IMR-90 (cell line): ENCODE measurements at places on chromosomes 7 and 10.
A peak's percentile ranks its signal among the peaks of the same experiment; 100 is the strongest.

GRCh38 chr10:32437334-32437733, 8.6 kb upstream of the CCDC7 start:
- H3K27me3 ChIP-seq = peaks cover 15% of the 10 kb centered on the region
- H3K36me3 ChIP-seq = no peaks in the 10 kb centered on the region
- no peak overlapping the region for H3K27ac ChIP-seq
- H3K4me1 ChIP-seq = no peaks in the 10 kb centered on the region
- H3K4me3 ChIP-seq = no peak overlapping the region
- peak; percentile 22 for DNase-seq

DNA sequence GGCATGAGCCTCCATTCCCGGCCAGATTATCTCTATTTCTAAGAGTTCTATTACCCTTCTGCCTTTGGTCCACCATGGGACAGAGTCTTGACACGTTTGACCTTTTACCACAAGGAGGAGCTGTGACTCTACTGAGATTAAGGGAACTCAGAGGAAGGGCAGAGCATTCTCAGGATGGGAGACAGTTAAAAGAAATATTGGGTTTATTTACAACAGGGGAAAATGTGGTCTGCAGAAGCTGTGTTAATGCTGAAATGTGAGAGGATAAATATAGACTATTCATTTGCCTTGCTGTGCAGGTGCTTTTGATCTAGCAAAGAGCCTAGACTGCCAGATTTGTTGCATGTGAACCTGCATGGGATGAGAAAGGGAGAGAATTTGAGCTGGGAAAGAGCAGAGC, 45.8 kb upstream of the PRSS58 start:
- no peaks in the 10 kb centered on the region for H3K36me3 ChIP-seq
- no peak overlapping the region for H3K27ac ChIP-seq
- no peaks in the 10 kb centered on the region for H3K4me1 ChIP-seq
- no peak overlapping the region for H3K4me3 ChIP-seq

GRCh38 chr10:30540276-30540675, 89.3 kb downstream of the LYZL2 start:
- 0 out of 2 replicates have a peak, but pooled peaks cover 2% of the 10 kb centered on the region for H3K4me1 ChIP-seq
- H3K36me3 ChIP-seq = no peaks in the 10 kb centered on the region
- H3K27me3 ChIP-seq = peaks cover 9% of the 10 kb centered on the region
- no peak overlapping the region for H3K4me3 ChIP-seq
- DNase-seq = peak; percentile 8

GRCh38 chr7:129471402-129471827, 30.9 kb upstream of the SMKR1 start:
- H3K36me3 ChIP-seq = no peaks in the 10 kb centered on the region; the same call in 1 of the 2 replicates
- H3K4me1 ChIP-seq = peaks cover 1% of the 10 kb centered on the region; the same call in 1 of the 2 replicates
- H3K27ac ChIP-seq = no peak overlapping the region
- H3K4me3 ChIP-seq = no peak overlapping the region

DNA sequence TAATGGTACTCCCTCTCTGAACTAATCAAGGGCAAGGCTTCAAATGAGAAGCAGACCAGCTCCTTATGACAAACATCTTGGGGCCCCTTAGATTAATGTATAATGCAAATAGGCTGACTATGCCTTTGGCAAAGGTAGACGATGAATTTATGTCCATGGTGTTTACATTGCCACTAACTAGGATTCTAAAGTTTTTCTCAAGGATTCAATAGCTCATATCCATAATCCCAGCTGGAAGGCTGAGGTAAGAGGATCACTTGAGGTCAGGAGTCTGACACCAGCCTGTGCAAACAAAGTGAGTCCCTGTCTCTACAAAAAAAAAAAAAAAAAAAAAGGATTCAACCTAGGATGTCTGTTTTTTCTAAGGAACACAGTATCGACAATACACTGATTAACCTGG, 96.5 kb downstream of the ORC5 start:
- no peaks in the 10 kb centered on the region for H3K36me3 ChIP-seq
- no peaks in the 10 kb centered on the region for H3K4me1 ChIP-seq
- H3K4me3 ChIP-seq = no peak overlapping the region
- H3K27ac ChIP-seq = no peak overlapping the region

DNA sequence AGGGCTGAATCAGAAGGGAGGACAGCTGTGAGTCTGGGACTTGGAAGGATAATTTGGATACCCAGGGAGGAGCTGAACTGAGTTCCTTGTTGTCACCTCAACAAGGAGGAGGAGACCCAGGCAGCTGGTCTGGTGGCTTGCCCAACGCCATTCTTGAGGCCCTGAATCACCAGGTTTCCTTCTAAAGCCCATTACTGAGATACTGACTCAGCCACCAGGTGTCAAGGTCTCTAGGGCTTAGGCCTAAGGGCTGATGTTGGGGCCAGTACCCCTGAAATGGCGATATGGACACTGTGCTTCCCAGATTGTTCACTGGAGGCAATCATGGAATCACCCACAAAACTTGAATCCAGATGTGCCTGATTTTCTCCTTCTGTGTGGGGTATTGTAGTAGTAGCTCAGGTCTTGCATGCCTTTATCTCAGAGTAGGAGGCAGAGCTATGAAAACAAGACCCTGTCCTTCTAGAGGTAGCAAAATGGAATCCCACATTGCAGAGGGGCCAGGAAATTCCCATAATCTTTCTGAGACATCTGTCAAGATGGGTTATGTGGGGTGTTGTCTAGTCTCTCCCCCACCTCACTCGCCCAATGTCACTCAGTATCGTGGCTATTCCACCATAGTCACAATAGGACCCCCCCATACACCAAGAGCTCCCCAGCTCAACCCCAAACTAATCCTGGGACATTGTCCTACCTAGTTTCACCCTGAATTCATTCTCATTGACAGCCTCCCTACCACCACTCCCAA, 1.8 kb upstream of the ATG9B start:
- no peaks in the 10 kb centered on the region for H3K4me1 ChIP-seq
- H3K36me3 ChIP-seq = no peaks in the 10 kb centered on the region
- H3K27ac ChIP-seq = no peak overlapping the region

DNA sequence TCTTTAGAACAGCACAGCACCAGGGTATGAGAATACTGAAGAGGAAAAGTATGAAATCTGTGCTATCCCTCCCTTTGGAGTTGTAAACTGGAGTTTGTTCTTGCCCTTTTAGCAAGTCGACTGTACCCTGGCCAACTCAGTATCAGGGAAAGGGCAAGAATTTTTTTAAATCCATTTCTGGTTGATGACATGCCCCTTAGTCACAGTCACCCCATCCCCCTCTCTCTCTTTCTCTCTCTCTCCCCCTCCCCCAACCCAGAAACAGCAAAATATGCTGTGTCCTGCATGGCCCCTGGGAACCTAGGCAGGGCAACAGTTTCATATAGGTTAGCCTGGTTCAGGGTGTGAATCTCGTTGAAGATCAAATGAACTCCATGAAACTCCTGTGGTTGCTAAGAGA, 177.7 kb upstream of the ADO start:
- no peak overlapping the region for H3K27ac ChIP-seq
- peaks cover 13% of the 10 kb centered on the region for H3K4me1 ChIP-seq
- no peaks in the 10 kb centered on the region for H3K27me3 ChIP-seq
- H3K4me3 ChIP-seq = no peak overlapping the region
- H3K36me3 ChIP-seq = no peaks in the 10 kb centered on the region
- peak; percentile 59 for DNase-seq

DNA sequence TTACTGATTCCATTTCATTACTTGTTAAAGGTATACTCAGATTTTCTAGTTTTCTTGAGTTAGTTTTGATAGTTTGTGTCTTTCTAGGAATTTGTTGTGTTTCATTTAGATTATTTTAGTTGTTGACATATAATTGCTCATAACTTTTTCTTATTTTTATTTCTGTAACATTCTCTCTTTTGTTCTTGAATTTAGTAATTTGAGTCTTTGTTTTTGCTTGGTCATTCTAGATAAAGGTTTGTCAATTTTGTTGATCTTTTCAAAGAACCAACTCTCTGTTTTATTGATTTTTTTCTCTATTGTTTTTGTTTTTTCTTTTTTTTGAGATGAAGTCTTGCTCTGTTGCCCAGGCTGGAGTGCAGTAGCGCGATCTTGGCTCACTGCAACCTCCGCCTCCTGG, 7.2 kb downstream of the EXOC6 start:
- H3K27me3 ChIP-seq = no peaks in the 10 kb centered on the region
- H3K27ac ChIP-seq = no peak overlapping the region
- H3K36me3 ChIP-seq = no peaks in the 10 kb centered on the region
- no peak for DNase-seq
- no peaks in the 10 kb centered on the region for H3K4me1 ChIP-seq

DNA sequence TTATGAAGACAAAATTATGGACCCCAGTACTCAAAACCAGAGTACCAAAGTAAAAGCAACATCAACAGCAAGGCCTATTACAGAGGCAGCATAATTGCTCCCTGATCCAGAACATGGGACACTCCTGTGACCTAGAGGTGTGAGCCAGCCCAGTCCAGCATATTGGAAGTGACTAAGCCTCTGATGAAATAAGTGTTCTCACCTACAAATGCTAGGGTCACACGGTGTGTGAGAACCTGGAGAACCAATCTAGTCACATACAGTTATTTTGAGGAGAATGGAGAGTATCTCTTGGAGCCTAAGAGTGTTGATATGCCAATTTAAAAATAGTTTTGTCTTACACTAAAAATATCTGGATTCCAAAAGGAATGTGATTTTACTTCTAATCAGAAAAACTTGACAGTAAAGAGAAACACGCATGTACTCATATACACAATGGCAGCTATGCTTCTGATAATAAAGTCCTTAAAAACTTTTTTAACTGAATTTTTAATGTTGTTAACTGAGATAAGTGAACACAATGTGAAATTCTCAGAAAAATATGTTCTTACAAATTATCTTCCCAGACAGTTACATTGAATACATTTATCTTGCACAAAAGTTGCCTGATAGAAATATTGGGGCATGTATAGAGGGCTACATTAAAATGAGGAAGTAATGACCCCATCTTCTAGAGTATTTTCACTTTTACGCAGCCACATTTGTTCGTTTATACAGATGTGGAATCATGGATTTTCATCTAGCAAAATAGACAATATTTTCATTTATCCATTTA, 56.8 kb upstream of the CD36 start:
- H3K4me1 ChIP-seq = peaks cover 2% of the 10 kb centered on the region; the same call in 1 of the 2 replicates
- no peak overlapping the region for H3K4me3 ChIP-seq
- H3K27ac ChIP-seq = no peak overlapping the region
- peak; percentile 42 for DNase-seq
- no peaks in the 10 kb centered on the region for H3K27me3 ChIP-seq

DNA sequence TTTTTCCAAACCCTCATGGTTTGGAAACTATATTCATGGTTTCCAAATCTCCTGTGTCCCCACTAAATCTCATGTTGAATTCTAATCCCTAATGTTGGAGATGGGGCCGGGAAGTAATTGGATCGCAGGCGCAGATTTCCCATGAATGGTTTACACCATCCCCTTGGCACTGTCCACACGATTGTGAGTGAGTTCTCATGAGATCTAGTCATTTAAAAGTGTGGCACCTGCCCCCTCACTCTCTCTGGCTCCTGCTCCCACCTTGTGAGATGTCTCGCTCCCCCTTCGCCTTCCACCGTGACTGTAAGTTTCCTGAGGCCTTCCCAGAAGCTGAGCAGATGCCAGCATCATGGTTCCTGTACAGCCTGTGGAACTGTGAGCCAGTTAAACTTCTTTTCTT, 3.3 kb upstream of the MTPAP start:
- no peaks in the 10 kb centered on the region for H3K36me3 ChIP-seq
- DNase-seq = no peak
- no peak overlapping the region for H3K27ac ChIP-seq
- no peaks in the 10 kb centered on the region for H3K27me3 ChIP-seq

GRCh38 chr7:70762696-70763095, 369.2 kb upstream of the GALNT17 start:
- no peaks in the 10 kb centered on the region for H3K4me1 ChIP-seq
- H3K27me3 ChIP-seq = no peaks in the 10 kb centered on the region
- no peak for DNase-seq
- no peak overlapping the region for H3K4me3 ChIP-seq
- H3K36me3 ChIP-seq = peaks cover 3% of the 10 kb centered on the region; the same call in 1 of the 2 replicates

GRCh38 chr7:95549818-95550529, 46.3 kb downstream of the PDK4 start:
- H3K27ac ChIP-seq = no peak overlapping the region
- DNase-seq = peak; percentile 74
- H3K4me3 ChIP-seq = no peak overlapping the region
- H3K4me1 ChIP-seq = no peaks in the 10 kb centered on the region
- H3K27me3 ChIP-seq = no peaks in the 10 kb centered on the region; the same call in 1 of the 2 replicates

DNA sequence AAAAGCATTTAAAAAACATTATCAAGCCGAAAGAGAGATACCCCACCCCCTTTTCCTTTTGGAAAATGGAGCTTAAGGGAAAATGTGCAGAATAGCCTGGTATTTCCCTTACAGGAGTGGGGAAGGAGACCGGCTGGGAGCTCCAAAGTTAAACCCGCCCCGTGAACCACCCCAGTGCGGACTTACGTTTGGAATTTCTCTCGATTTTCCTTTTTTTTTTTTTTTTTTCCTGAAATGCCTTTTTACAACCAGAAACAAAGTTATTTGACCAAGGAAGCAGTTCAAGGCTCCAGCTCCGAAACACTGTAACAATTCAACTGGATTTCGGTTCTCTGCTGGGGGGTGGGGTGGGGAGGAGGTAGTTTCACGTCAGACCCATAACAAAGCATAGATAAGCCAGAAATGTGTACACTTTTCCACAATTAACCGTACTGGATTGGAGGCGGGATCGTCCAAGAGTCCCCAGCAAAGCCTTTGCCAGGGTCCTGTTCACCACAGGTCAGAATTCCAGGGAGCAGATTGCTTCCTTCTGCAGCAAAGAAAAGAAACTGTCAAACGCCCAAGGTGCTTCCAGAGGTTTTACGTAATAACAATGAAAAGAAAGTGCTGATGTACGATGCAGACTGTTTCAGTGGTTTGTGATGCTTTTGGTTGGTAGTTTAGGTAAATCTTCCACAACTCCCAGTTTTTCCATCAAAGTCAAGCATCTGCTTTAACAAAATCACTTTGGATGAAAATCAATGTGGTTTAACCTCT, 6.7 kb downstream of the SKIDA1 start:
- peak overlapping the region; percentile 56 for H3K27ac ChIP-seq
- no peaks in the 10 kb centered on the region for H3K27me3 ChIP-seq
- H3K4me1 ChIP-seq = peaks cover 4% of the 10 kb centered on the region
- no peaks in the 10 kb centered on the region for H3K36me3 ChIP-seq
- H3K4me3 ChIP-seq = peak overlapping the region; percentile 95

GRCh38 chr7:139153832-139154231, 44.3 kb upstream of the ZC3HAV1 start:
- H3K4me1 ChIP-seq = no peaks in the 10 kb centered on the region
- no peaks in the 10 kb centered on the region for H3K27me3 ChIP-seq
- 0 out of 2 replicates have a peak, but pooled peaks cover 1% of the 10 kb centered on the region for H3K36me3 ChIP-seq
- DNase-seq = peak; percentile 68
- H3K4me3 ChIP-seq = no peak overlapping the region
- H3K27ac ChIP-seq = no peak overlapping the region

- H3K36me3 ChIP-seq = no peaks in the 10 kb centered on the region
- no peaks in the 10 kb centered on the region; the same call in 1 of the 2 replicates for H3K4me1 ChIP-seq
- peaks cover 47% of the 10 kb centered on the region for H3K27me3 ChIP-seq
- no peak overlapping the region for H3K4me3 ChIP-seq
- DNase-seq = peak; percentile 40
Measured at GRCh38 chr7:108452707-108453106, 3.5 kb downstream of the NRCAM start.

DNA sequence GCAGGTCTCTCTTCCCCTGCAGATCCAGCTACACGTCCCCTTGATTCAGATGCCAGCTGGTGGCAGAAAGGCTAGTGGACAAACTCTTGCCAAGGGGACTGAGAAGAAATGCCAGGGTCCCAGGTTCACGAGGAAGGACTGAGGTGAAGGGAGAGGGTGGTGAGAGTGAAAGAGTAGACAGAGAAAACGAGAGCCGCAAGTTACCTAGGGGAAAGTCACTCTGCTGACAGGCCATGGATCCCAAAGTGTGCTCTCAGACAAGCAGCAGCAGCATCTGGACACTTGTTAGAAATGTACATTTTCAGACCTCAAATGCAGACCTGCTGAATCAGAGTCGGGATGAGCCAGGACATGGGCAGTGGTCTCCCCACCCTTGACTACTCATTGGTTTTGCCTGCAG, 192.3 kb downstream of the FGFR2 start:
- H3K27me3 ChIP-seq = no peaks in the 10 kb centered on the region
- no peak overlapping the region for H3K27ac ChIP-seq
- H3K4me1 ChIP-seq = no peaks in the 10 kb centered on the region
- DNase-seq = no peak
- no peak overlapping the region for H3K4me3 ChIP-seq
